ENCODE measurements at places on chromosomes 5 and 9.

DNA sequence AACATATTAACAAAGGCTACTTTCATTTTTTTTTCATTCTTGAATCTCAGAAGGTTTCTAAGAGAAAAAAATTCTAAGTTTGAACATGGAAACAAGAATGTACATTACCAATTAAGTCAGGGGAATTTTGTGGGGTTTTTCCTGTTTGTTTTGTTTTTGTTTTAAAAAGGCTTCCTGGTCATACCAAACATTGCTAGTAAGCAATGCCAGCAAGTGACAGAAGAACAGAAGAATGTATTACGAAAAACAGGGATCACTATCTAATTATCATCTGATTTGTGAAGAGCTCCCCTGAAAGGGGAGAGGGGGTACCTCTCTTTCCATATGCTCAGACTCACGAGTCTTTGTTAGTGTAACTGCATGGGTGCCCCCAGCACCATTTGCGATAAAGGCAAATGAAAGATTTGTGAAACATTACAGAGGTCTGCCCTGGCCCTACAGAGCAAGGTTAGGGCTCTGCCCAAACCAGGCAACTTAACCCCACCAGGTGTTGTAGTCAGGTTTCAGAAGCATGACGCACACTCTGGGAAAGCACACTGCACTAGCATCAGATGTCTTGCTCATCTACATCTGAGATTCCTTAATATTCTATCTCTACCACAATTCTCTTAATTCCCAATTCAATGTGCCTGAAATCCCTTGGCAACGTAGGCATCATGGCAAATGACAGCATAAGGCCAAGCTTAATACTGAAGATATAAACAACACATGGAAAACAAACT lies 268.2 kb downstream of the MLLT3 start:
- no peak for DNase-seq

DNA sequence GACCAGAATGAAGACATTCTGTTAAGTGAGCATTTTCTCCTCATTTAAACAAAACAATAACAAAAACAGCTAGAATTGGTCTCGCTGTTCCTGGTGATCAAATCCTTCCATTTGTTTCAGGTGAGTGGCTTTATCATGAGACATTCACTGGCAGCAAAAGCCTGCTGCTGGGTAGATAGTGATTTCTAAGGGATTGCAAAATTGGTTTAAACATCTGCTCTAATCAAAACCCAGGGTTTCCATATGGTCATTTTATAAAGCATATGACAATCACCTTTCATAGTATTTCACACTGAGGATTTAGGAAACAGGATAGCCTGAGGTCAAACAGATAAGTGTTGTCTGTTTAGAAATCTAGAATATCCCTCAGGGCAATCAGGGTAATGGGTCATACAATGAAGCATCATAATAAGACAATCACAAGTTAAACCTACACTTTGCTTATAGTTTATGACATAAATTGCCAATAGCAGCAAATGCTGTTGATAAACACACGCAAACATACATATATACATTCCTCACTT lies 769.6 kb upstream of the C9orf72 start:
- DNase-seq, result no peak

- DNase-seq, result no peak
Measured at GRCh38 chr9:130659699-130660248, 4.6 kb upstream of the PRDM12 start.

GRCh38 chr5:157072508-157072907 lies 13.6 kb upstream of the HAVCR1 start:
- DNase-seq, result no peak

DNA sequence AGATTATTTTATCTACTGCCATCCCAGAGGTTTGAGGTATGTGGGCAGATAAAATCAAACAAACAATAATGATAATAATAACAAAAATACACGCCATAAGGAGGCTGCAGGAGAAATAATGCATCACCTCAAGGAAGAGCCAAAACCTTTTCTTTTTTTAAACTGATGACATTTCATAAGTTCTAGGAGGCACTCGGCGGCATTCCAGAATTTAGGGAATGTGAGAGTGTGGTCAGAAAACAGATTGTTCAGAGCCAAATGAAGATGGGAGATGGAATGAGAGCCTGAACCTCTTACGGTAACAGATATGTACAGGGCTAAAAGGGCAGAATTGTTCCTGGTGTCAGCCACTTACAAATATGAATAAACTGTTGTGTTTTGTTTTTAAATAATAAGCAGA lies 615.0 kb upstream of the CHD1 start:
- no peak for DNase-seq

- DNase-seq, result no peak
Measured at GRCh38 chr5:72070529-72070928, 36.7 kb upstream of the MAP1B start.

- DNase-seq, result no peak
Measured at GRCh38 chr9:86821006-86821845, 126.1 kb downstream of the GAS1 start.

DNA sequence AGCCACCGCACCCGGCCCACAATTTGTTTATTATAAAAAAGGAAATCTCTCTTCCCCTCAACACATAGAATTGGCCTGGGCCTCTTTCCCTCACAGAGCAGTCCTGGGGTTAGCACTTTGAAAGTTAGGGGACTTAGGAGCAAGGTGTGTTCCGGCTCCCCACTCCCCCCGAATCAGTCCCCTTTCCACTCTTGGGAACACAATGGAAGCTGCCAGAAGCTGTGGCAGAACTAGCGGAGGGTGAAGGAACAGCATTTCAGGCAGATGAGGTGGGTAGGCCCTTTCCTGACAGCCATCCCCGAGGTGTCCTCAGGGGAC lies 16.4 kb upstream of the C5orf47 start:
- DNase-seq, result no peak

- no peak for DNase-seq
Measured at GRCh38 chr5:63022403-63022802, 443.8 kb downstream of the LRRC70 start.

- DNase-seq, result peak; percentile 78
Measured at GRCh38 chr5:45578270-45578669, 117.9 kb downstream of the HCN1 start.

DNA sequence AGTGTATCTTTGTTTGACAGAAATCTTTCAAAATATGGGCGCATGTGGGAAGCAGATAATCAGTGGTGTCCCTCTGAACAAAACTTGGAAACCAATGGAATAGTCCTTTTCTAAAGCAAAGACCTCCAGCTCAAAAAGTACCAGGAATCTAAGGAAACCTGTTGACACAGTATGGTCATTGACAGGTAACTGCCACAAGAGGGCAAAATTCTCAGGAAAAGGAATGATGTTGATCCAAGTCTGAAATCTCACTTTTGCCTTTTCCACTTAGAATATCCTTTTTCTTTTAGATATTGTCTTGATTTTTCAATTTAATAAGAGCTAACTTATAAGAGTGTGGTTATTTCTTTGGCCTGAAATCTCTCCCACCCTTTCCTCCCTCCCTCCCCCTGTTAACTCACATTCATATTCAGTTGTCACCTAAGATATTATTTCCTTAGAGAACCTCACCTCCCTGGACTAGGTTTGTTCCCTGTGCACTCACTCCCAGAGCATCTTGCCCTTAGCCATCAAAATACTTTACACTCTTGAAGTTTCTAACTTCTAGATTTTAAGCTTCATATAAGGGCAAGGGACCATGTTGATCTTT lies 59.0 kb upstream of the BARX1 start:
- peak; percentile 66 for DNase-seq

GRCh38 chr5:102867992-102868662 lies 113.0 kb downstream of the PAM start:
- DNase-seq, result no peak

DNA sequence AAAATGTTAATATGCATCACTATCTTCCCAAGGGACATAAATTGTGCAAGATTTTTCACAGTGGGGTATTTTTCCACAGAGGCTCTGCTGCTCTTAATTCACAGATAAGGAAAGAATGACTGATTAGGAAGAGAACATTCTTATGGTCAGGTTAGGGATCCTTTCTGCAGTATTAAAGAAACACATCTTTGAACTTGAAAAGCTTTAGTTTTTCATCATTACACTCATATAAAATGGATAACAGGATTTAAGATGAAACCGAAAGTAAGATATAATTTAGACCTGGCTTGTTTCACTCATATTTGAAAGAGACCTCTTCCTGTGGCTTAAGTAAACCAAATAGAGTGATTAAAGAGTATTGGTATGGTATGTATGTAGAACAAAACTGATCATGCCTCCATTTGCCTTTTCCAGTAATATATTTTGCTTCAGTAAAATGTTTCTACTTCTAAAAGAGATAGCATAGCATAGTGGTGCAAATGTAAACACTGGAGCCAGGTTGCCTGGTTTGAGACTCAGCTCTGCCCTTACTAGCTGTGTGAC lies 160.0 kb downstream of the PRR16 start:
- DNase-seq, result no peak

- no peak for DNase-seq
Measured at GRCh38 chr9:126154182-126154827, 172.3 kb upstream of the MVB12B start.

GRCh38 chr5:39176759-39177630 lies 42.4 kb downstream of the FYB1 start:
- no peak for DNase-seq

- no peak for DNase-seq
Measured at GRCh38 chr9:92254381-92255337, 38.8 kb downstream of the IARS1 start.

GRCh38 chr5:39337252-39337915 lies 26.9 kb downstream of the C9 start:
- DNase-seq, result no peak

DNA sequence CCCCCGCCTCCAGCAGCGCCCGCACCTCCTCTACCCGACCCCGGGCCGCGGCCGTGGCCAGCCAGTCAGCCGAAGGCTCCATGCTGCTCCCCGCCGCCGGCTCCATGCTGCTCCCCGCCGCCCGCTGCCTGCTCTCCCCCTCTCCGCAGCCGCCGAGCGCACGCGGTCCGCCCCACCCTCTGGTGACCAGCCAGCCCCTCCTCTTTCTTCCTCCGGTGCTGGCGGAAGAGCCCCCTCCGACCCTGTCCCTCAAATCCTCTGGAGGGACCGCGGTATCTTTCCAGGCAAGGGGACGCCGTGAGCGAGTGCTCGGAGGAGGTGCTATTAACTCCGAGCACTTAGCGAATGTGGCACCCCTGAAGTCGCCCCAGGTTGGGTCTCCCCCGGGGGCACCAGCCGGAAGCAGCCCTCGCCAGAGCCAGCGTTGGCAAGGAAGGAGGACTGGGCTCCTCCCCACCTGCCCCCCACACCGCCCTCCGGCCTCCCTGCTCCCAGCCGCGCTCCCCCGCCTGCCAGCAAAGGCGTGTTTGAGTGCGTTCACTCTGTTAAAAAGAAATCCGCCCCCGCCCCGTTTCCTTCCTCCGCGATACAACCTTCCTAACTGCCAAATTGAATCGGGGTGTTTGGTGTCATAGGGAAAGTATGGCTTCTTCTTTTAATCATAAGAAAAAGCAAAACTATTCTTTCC lies 19.3 kb downstream of the CDKN2A start:
- peak; percentile 36 for DNase-seq

GRCh38 chr5:98069876-98070512 lies 703.5 kb upstream of the RGMB start:
- peak; percentile 0 for DNase-seq

DNA sequence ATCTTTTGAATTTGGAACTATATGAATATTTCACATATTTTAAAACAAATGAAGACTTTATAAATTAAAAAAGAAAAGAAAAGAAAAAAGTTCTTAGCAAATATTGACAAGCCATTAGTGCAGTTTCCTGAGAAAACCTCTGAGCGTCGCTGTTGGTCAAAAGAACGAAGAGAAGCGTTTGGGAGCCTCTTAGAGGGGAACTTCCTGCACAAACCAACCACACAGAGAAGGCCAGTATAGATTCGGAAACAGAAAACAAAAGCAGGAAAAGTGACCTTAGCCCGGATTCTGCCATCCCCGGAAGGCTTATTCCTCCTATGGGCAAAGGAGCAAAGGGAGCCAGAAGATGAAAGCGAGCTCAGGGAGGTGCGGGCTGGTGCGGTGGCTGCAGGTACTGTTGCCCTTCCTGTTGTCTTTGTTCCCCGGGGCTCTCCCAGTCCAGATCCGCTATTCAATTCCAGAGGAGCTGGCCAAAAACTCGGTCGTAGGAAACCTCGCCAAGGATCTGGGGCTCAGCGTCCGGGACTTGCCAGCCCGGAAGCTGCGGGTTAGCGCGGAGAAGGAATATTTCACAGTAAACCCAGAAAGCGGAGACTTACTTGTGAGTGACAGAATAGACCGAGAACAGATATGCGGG lies at the start of gene PCDHGB2:
Gene PCDHGB2 (plus strand): TSS at position 205 of the 637 bp plus-strand sequence. CDS start 142 bp downstream, at position 347.
- no peak for DNase-seq

DNA sequence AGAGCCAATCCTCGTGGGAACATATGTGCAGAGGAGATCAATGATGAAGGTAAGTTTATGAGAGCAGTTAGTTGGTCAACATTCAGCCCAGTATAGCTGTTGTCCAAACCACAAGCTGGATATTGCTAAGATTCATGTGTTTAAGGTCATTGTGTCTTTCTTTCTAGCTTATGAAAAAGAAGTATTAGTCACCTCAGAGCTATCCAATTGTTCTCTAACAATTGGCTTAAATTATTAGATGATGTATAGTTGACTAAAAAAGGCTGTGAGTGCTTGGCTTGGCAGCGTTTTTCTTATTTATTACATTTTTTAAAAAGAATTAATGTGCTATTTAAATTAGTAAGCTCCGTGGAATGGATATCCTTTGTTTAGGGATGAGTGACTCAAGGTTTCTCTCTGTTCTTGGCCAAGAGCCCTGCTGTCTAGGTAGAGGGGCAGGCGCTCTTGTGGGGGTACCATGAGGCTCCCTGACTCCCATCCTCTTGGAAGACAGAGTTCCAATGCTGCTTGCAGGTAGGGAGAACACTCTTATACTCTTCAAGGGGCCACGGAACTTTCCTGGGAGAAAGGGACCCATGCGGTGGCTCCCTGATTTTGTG lies 487.4 kb downstream of the IRX1 start:
- DNase-seq, result no peak

DNA sequence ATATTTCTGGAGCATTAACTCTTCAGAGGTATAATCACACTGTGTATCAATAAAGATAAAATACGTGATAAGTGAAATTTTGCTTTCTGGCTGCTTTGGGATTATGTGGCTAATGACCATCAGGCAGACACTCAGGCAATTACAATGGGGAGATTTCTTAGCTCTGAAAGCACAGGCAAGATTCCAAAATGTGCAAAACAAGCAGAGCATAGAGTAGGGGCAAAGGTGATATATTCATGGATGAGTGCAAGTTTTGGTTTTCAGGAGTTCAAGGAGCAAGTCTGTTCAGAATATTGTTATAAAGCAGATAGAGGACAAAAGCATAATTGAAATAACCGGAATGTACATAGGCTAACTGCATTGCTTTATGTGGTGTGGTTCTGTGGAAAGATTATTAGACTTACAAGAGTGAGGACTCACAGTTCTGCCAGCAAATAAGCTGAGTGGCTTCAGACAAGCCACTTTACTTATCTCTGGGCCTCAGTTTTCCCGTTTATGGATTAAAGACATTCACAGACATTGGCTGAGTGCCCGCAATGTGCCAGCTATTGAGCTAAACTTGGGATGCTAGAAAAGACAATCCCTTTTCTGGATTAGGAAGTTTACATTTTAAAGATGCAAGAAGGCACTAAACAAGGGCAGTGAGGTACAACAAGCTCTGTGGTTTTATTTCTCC lies 945.6 kb upstream of the ARRDC3 start:
- DNase-seq, result no peak

Data from COLO829 (cell line).